ENCODE measurements at places on chromosomes 1 and 21.

- no peak for DNase-seq
These were observed 141.4 kb upstream of the BEND5 start for GRCh38 chr1:48917901-48918603.

- DNase-seq: no peak
These were observed 45.9 kb downstream of the BARHL2 start for GRCh38 chr1:90671251-90671650.

DNA sequence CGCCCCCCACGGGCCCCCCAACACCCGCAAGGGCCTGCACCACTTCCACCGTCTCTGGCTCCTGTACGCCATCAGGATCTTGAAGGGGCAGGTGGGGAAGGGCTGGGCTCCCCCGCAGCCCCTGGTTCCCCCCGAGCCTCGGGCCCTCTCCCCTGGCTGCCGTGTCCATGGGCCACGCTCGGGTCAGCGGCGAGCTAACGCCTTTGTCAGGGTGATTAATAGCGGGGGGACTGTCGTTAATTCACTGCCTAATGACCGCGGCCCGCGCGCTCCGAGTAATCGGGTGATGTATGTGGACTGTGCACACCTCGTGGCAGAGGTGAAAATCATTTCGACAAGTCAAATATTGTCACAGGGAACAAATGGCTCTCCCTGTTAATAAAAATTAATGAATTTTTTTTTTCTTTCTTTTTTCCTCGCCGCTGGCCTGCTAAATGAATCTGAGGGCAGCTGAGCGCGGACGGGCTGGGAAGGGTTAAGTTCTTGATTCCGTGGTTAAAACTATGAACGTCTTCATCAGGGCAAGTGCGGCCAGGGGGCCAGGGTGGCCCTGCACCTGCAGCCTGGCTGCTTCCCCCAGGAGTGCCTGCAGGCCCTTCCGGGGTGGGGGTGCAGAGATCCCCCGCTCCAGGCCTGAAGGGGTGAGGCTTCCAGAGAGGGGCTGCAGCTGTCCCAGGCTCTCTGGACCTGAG, 100.8 kb downstream of the PRDM16 start:
- no peak for DNase-seq

- no peak for DNase-seq
These were observed 71.2 kb downstream of the LYPLAL1 start for GRCh38 chr1:219244864-219245263.

- DNase-seq: no peak
These were observed 13.2 kb upstream of the TMEM201 start for GRCh38 chr1:9575486-9575885.

DNA sequence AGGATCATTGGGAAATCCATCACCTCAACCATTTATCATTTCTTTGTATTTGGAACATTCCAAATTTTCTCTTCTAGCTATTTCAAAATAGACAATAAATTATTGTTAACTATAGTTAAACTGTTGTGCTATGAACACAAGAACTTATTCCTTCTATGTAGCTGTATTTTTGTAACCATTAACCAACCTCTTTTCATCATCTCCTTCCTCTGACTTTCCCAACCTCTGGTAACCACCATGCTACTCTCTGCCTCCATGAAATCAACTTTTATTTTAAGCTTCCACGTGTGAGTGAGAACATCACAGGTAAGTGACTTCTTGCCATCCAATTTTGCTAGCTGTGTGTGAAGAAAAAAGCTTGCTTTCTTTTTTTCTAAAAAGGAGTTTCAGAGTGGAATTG, 418 bp downstream of the IFI44L start:
- DNase-seq: no peak

- DNase-seq: no peak
These were observed 210.6 kb downstream of the ROR1 start for GRCh38 chr1:63984257-63984929.

- DNase-seq: no peak
These were observed 9.9 kb upstream of the MIIP start for GRCh38 chr1:12009318-12009947.

DNA sequence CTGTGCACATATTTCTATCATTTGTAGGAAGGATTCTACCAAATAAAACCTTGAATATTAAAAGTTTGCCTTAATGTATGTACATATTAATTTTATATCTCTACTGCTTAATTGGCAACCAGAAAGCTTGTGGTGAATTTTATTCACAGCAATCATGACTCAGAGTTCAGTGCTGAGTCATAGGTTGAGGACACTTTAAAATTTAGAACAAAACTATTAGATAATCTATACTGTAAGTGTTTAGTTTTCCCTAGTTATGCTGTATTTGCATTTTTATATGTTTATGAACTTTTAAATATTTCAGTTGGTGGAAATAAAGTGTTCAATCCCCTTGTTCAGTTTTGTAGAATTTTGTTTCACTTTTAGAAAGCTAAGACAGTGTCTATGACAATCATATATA, 841.5 kb downstream of the KCNT2 start:
- no peak for DNase-seq

DNA sequence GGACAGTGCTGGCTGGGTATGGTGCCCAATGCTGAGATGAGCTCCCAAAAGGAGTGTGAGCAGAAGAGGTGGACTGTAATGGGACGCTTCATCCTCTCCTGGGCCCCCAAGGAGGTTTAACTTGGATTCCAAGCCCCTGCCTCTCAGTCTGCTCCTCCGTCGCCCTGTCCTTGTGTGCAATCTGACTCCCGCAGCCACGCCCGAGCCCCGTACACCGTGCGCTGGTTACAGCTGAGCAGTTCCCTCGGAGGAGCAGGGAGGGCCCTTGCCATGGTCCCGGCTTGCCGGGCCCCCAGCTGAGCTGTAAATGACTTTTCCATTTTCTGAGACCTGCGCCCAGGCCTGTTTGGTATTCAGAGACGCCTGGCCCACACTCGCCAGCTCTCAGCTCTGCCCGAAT, 53.7 kb downstream of the PAX7 start:
- no peak for DNase-seq

DNA sequence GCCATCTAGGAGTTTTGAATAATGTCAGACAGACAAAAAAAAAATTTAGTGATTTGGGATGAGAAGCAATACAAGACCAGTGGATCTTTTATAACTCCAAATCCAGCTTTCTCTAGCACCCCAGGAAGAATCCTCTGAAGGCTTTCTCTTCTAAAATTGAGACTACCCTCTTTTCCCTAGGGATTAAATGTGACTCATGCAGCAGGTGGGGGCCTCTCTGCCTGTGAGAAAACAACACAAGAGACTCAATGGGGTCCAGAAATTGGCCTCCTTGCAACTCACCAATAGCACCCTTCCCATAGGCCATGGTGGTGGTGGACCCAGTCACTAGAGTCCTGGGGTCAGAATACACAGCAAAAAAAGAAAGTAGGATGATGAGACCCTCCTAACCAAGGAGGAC, 120.3 kb upstream of the ATP1A1 start:
- no peak for DNase-seq

- DNase-seq: no peak
These were observed 4.3 kb downstream of the RUSC1 start for GRCh38 chr1:155324717-155325602.

- no peak for DNase-seq
These were observed 9.0 kb upstream of the CSRP1 start for GRCh38 chr1:201515895-201516294.

GRCh38 chr1:98277118-98277517, 356.3 kb upstream of the DPYD start:
- peak; percentile 24 for DNase-seq

DNA sequence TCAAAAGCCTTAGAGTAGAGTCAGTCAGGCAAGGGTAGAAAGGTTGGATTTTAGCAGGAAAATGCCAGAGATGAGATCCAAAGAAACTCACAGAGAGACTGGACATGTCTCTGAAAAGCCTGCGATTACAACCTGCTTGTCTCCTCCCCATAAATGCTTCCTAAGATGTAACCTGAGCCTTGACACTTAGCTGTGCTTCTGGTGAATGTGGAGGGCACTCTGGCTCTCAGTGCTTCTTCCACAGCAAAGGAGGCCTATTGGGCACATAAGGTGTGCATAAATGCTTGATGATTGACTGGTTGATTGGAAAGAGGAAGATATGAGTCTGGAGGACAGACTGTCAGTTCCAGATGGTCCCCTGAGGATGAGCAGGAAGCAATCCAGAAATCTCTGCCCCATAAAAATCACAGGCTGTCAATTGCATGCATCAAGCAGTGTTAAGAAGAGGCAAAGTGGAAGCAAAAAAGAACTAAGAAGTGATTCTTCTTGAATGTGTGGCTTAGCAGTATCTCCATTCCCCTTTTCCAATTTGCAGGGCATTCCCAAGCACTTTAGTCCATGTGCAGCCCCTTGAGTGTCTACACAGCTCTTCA, 236.2 kb upstream of the RRP15 start:
- no peak for DNase-seq

GRCh38 chr1:66282343-66282852, 251.6 kb upstream of the SGIP1 start:
- peak; percentile 42 for DNase-seq

DNA sequence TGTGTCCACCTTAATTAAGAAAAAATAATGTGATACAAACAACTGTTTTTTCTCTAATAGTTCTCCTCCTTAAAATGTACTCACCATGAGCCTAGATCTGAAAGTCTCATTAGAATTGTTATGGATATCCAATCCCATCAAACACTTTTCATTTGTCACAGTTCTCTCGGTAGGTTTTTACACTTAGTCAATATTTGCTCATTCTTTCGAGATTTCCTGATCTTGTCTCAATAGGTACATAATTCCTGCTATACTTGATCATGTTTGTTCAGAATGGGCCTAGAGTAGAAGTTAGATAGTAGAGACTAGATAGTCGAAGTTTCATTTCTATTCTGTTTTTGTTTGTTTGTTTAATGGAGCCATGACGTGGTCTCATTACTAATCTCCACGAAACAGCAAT, 2005.7 kb downstream of the NCAM2 start:
- DNase-seq: no peak

GRCh38 chr1:5927506-5928370, 64.5 kb downstream of the NPHP4 start:
- DNase-seq: no peak

DNA sequence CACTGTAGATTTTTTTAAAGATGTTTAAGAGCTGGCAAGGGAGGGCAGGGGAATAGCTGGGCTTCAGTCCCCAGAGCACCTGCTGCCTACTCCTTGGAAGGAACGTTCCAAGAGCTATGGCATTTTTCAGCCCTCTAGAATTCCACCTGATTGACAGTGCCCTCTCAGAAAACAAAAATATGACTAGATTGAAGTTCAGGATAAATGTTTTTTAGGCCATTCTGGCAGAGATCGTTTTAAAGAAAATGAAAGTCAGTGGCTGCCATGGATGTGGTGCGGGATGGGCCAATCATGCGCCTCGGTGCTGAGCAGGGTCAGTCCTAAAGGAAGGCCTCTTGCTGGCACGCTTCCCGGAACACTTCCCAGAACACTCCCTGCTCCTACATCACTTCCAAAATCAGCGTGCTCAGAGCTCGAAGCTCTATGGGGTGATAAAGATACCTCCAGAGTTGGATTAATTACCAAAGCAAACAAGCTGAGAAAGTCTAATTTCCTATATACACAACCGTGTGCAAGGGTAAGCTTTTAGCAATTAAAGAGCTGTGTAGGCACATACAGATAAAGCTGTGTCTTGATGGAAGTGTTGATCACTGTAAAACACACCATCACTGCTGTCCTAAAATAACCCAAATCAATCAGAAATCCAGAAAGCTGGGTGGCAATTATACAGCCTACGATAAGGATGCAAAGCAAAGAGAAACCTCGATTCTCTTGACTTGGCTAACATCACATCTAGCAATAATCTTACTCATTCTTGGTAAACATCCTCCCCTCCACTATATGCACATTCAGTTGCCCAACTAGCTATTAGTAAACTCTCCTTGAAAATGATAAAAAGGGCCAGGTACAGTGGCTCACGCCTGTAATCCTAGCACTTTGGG, 34.6 kb downstream of the TGFBR3 start:
- DNase-seq: peak; percentile 68

- no peak for DNase-seq
These were observed 11.8 kb upstream of the MAB21L3 start for GRCh38 chr1:116099379-116099778.

DNA sequence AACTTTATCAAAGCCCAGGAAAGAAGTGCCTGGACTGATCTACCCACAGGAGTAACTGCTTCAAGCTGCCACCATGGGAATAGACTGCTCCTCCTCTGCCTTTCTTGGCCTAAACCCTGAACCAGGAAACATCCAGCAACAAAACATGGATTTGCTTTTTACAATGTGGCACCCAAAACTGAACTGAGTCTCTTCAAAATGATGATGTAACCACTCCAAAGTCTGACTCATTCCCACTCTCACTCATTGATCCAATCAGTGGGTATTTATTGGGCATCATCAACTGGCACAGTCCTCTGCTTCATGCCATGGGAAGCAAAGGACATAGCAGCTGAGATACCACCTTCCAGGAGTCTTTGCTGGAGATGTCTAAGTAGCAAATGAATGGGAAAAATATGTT, 23.5 kb downstream of the CYP4A22 start:
- no peak for DNase-seq

DNA sequence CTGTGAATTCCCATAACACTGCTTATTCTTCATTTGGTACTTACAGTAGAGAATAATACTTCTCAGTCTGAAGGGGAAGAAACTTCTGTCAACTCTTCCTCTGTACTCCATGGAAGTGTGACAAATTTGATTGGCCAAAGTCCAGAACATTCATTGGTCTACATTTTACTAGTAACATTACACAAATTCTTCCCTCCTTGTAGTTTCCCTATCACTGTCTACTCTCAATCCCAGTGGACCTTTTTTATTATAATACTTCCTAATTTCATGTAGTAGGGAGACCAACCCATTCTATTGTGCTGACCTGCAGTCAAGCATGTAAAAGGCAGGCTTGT, 74.7 kb downstream of the ALG6 start:
- no peak for DNase-seq

GRCh38 chr1:15154480-15155036, 1.0 kb downstream of the TMEM51 start:
- DNase-seq: no peak

DNA sequence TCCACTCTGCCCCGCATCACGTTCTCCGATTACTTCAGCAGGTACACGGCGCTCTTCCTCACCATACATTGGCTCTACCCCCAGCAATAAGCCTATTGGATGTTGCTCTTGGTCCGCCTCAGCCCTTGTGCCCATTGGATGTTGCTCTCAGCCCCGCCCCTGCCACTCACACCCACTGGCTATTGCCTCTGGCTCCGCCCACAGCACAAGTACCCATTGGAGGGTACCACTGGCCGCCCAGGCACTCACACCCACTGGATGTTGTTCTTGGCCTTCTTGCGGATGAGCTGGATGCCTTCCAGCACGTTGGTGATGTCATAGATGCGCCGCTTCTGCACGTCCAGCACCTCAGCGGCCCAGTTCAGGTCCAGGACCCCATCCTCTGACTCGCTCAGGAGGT, 9.4 kb downstream of the E2F2 start:
- no peak for DNase-seq

GRCh38 chr1:151510957-151511635, at the start of gene CGN:
CGN (plus strand) TSS chr1:151511387; CDS start chr1:151518520, 7,133 bp downstream.
- peak; percentile 43 for DNase-seq

DNA sequence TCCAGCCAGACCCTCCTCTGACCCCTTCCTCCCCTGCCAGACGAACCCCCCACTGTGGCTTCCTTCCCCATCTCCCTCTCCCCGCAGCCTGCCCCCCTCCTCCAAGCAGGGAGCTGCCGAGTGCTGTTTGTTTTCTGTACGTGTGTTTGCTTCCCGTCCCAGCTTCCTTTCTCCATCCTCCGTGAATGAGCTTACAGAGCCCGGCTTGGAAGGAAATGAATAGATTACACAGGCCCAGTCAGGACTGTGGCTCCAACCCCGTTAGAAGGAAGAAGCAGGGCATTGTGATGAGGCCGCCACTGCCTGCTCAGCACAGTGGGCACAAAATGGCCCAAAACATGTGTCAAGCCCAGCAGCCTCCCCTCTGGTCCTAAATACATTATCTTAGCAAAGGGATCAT, 123.2 kb downstream of the IGSF21 start:
- no peak for DNase-seq
